ENCODE measurements at places on chromosomes 3 and 15.
A peak's percentile ranks its signal among the peaks of the same experiment; 100 is the strongest.

- no peak for DNase-seq
Observed at GRCh38 chr3:46416811-46417510, 9.9 kb downstream of the CCRL2 start.

- no peak for DNase-seq
Observed at GRCh38 chr3:115835946-115836345, 212.6 kb downstream of the GAP43 start.

DNA sequence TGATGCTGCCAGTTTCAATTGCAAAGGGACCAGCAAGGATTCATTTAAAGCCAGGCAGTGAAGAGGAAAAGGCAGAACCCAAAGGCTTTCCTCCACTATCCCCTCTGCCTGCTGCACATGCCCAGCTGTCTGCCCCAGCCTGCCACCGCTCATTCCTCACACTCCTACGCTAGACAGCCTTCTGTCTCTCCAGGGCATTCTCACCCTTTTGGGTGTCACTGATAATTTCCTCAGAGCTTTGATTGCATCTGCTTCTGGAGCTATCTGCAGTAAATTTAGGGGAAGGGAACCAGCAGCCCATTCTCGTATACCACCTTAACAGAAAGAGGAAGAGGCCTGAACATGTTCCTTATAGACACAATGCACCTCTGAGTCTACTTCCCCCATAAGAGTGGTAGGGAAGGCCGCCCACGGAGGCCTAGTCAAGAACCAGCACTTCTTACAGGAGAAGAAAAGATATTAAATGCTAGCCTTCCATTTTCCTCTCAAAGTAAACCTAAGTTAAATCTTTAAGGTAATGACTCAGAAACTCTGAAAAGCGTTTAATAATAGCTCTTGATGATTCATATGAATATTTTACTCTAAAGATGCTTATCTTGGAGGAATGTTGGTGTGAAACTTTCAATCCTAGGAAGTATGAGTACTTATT lies 20.9 kb downstream of the NUDT16 start:
- peak; percentile 24 for DNase-seq

GRCh38 chr3:49639551-49639950 lies 34.6 kb upstream of the APEH start:
- no peak for DNase-seq

DNA sequence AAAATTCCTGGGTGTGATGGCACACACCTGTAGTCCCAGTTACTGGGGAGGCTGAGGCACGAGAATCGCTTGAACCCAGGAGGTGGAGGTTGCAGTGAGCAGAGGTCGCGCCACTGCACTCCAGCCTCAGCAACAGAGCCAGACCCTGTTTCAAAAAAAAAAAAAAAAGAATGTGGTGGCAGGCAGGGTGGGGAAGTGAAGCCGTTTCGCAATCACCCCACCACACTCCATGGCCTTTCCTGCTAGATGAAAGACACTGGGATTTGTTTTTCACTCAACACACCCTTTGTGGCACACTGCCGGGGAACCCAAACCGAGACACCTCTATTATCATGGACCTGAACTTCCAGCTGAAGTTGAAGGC lies 172.4 kb upstream of the IQSEC1 start:
- no peak for DNase-seq

GRCh38 chr3:71277341-71277740 lies 306.2 kb downstream of the FOXP1 start:
- no peak for DNase-seq

GRCh38 chr3:113002679-113003078 lies 11.9 kb downstream of the GTPBP8 start:
- DNase-seq = no peak

DNA sequence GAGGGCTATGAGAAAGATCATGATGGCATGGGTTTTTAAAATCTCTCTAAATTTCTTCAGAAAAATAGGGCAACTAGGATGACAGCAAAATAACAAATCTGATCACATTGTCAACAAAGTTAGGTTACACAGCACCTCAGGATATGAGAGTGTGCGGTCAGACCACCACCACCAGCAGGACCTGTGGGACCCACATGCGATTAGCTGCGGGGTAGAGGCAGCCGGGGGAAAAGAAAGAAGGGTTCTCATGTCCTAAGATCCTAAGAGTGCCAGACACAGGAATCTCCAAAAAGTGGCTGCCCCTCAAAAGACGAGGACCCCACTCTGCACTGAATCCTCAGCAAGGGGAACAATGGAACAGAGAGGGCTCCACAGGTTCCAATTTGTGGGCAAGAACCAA lies 15.6 kb downstream of the CHRNA3 start:
- DNase-seq = no peak

- no peak for DNase-seq
Observed at GRCh38 chr3:79886204-79886603, 118.4 kb upstream of the ROBO1 start.

- peak; percentile 33 for DNase-seq
Observed at GRCh38 chr3:120077731-120078130, 16.5 kb downstream of the GSK3B start.

GRCh38 chr15:80776420-80777045 lies 2.6 kb upstream of the CEMIP start:
- DNase-seq = no peak

- DNase-seq = no peak
Observed at GRCh38 chr15:74220475-74221248, 15.5 kb upstream of the CCDC33 start.

- DNase-seq = no peak
Observed at GRCh38 chr3:64392001-64392400, 166.7 kb upstream of the PRICKLE2 start.

DNA sequence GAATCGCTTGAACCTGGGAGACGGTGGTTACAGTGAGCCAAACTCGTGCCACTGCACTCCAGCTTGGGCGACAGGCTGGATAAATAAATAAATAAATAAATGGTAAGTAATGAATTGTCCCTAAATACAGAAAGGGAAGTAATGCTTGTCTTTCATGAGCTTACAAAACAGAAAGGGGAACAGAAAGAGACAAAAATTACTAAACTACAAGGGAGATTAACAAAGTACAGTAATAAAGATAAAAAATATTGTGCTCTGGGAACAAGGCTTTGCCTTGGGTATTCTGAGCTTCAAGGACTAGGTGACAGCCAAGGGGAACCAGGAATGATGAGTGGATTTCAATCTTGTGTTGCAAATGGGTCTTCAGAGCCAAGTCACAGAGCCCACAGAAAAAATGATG lies 9.2 kb upstream of the HLTF start:
- no peak for DNase-seq

DNA sequence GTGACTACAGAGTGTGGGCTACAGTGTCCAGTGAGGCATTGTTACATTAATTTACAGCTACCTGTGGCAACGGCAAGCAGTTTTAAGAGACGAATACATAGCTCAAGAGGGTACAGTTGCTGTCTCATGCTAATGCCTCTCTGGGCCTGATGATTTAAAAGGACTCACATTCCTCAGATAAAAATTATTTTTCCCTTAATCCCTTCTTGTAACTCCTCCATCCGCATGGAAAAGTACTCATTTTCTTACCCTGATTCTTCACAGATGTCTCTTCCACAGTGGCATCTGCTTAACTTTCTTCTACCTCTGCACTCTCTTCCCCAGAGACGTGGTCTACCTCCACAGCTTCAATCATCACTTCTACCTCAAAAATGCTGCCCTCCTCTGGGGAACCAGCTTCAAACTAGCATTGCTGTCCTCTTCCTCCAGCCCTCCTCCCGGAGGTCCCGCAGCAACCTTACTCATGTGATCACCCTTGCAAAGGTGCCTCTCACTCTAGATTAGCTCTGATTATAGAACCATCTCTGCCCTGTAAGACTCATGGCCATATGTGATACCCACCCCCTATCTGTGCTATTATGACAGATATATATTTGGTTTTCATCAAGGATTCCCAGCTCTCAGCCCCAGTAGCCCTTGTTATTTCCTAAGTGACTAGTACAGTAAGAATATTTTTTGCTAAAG lies 21.4 kb upstream of the ABHD17C start:
- DNase-seq = peak; percentile 54

GRCh38 chr3:180680097-180680430 lies 775 bp upstream of the CCDC39 start:
- DNase-seq = no peak

- DNase-seq = peak; percentile 23
Observed at GRCh38 chr3:140863580-140864009, 78.0 kb upstream of the SLC25A36 start.

- DNase-seq = no peak
Observed at GRCh38 chr15:65851981-65852380, 17.3 kb upstream of the RAB11A start.

- no peak for DNase-seq
Observed at GRCh38 chr3:42685363-42685881, at the start of gene KLHL40. Gene KLHL40, plus strand, starts transcription at chr3:42685537. Its CDS starts 82 bp downstream, at chr3:42685619.

- DNase-seq = peak; percentile 86
Observed at GRCh38 chr3:11455956-11456355, 183.8 kb downstream of the ATG7 start.

GRCh38 chr3:193978486-193978885 lies 157.5 kb upstream of the HES1 start:
- no peak for DNase-seq

- DNase-seq = peak; percentile 74
Observed at GRCh38 chr3:62562017-62562416, 188.7 kb upstream of the FEZF2 start.

DNA sequence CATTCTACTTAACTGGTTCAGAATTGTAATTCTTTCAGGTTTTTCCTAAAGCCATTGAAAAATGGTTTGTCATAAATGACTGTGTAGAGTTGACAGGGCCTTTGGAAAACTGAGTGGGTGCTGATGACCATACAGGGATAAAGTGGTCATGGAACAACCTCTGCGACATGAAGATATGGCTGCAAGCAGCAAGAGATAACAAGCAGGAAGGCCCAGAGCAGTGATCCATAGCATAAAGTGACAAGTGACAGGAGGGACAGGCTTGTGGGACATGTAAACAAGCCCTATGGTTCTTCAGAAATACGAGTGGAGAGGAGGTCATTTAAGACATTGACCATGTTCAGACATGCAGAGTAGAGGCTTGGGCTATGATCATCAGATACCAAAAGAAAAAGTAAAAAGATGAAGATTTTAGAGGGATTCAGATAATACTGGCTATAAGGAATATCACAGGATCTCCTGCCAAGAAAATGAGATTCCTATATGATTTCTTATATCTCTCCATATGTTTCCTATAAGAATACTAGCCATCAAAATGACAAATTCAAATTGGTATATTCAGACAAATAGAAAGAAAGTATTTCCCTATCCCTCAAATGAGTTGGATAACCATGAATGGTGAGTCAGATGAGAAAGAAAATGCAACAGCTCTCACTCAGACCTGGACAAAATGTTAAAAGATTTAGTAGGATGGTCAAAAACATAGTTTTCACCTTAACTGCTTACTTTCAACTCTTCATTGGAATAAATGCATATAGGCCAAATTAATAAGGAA lies 827.6 kb upstream of the CFAP20DC start:
- peak; percentile 29 for DNase-seq

- DNase-seq = no peak
Observed at GRCh38 chr15:69060744-69061143, 46.2 kb downstream of the NOX5 start.

DNA sequence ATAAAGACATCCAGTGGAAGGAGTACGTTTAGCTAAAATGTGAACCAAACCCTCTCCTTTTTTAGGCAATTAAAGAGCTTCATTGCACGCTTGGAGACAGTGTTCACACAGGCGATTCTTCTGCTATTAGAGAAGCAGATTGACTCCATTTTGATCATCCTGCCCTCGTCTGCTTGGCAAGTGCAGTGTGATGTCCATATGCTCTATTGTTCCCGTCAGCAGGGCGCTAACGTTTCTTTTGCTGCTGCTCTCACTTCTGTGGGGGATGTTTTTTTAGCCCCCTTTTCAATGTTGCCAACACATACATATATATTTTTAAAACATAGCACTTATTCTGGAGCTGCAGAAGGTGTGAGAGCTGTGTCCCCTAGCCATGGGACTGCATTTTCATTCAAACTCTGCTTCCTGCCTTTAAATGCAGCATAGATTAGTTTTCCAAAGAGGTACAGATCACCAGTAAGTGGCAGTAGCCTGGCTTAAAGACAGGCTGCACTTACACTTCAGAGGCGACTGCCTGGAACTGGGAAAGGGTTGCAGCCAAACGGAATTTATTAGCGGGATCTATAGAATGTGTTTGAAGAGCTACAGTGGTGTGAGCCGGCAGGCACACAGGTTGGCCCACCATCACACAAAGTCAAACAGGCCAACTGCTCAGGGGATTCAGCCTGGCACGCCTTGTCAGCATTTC lies 292.6 kb upstream of the DPH6 start:
- no peak for DNase-seq

- DNase-seq = no peak
Observed at GRCh38 chr3:38325256-38325655, 21.3 kb upstream of the XYLB start.

GRCh38 chr15:72858205-72858604 lies 74.6 kb upstream of the ADPGK start:
- DNase-seq = no peak

DNA sequence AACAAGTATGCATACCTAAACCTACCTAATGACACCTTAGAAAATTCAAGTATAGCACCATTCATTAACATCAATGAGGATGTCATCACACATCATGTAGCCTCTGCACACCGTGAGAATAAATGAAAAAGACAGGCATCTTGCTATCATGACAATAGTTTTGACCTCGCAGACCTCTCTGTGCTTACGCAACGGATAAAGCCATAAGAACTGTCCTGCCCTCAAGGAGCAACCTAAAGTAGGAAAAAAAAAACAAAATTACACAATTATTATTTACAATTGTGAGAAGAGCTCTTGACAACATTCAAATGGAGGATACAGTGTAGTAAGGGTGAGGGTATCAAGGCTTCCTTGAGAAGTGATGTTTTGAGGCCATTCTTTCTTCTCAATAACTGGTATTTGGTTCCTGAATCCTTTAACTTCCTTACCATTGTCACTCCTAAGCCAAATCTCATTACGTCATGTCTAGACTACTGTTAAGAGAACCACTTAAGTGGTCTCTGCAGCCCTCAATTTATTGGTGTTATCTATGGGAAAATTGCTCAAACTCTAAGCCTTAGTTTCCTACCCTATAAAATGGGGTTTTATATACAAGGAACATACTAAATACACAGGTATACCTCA lies 7.0 kb upstream of the SETD5 start:
- no peak for DNase-seq

DNA sequence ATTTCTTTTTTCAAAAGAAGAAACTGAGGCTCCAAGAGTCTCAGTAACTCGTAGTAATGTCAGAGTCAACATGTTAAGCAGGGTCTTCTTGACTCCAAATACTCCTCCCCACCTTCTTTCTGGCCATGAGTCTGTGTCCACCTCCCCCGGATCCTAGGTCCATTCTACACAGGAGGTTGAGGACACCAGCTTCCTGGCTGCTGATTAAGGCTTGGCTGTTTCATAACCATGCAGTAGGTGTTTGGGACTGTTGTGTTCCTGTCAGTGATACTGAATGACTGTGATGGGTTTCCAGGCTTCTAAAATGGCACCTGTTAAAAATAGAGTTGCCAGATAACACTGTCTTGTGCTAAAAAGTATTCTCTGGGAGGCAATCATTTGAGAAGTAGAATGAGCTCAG lies 130.8 kb upstream of the IL12A start:
- DNase-seq = no peak

- DNase-seq = peak; percentile 66
Observed at GRCh38 chr3:10192953-10193691, 28.4 kb downstream of the IRAK2 start.
